Bronchial epithelial cell (primary cell): ENCODE measurements at places on chromosomes 6 and 20. TPM values are rescaled to one million over a fixed set of nuclear protein-coding genes. Genes with fewer than 3 reads are reported as not detected.

SLC24A3 gene
- total RNA-seq = under 0.01 and 0.26 TPM in 2 replicates

HLA-DQB2 gene
- not detected in 2 replicates for total RNA-seq

KCNB1 gene
- total RNA-seq = not detected in 2 replicates

KHDC1L gene
- total RNA-seq = not detected in 2 replicates

CEP85L gene
- 6.7 and 7.1 TPM in 2 replicates for total RNA-seq

IYD gene
- total RNA-seq = not detected in 2 replicates

CTAGE9 gene
- not detected in 2 replicates for total RNA-seq

C6orf141 gene
- 7.8 and 10.8 TPM in 2 replicates for total RNA-seq

AVP gene
- total RNA-seq = not detected in 2 replicates

DNA sequence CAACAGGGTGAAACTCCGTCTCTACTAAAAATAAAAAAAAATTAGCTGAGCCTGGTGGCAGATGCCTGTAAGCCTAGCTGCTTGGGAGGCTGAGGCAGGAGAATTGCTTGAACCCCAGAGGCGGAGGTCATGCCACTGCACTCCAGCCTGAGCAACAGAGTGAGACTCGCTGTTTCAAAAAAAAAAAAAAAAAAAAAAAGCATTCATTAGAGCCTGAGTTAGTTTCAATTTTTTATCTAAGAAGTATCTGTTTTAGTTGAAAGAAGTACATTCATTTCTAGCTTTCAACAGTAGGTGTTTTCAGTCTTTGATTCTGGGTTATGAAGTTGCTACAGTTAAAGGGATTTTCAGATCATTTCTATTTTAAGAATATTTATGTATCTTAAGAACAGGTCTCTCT lies 42.2 kb downstream of the ZNF292 start:
- DNase-seq = no peak

GRCh38 chr6:158815907-158816306 lies 3.3 kb downstream of the EZR start:
- no peak for DNase-seq

GRCh38 chr6:149334682-149335160 lies 17.2 kb downstream of the TAB2 start:
- peak; percentile 93 for DNase-seq

DNA sequence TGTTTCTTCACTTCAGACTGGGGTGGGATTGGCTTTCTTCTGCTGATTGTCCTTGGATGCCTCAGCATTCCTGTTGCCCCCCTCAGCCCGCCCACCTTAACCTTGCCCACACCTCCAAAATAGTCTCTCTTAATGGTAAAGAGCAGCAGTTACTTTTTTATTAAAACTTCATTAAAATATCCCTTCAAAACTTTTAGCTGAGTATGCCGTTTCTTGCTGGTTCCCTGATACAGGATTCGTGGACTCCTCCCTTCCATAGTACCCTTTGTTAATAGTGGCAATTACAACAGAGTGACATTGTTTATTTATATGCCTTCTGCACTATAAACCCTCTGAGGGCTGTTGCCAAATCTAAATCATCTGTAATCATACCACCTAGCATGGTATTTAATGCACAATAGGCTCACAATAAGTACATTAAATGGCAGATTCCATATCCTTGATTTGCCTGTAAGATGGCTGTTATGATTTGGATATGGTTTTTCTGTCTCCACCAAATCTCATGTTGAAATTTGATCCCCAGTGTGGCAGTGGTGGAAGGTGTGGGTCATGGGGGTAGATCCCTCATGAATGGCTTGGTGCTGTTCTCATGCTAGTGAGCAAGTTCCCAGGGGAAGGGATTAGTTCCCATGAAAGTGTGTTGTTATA lies 3.5 kb upstream of the MOCS1 start:
- DNase-seq = no peak

DNA sequence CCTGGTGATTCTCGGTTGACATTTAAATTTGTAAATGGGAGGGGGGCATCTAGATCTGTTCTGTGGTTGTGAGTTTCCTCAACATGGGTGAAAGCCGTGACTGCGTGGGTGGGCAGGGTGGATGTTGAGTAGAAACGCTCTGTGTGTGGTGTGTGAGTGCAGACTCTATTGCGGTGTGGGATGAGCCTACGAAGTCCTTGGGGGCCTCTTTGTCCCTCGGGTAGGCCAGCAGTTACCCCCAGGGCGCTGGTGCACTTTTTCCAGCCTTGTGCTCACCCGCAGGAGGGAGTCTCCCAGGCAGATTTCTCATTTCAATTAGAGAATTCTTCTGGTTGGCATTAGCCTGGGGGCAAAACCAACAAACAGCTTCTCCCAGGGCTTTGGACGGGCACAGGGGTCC lies 10.6 kb downstream of the TOX2 start:
- DNase-seq = no peak

GRCh38 chr6:138654715-138655634 lies 118.6 kb upstream of the CCDC28A start:
- peak; percentile 87 for DNase-seq

DNA sequence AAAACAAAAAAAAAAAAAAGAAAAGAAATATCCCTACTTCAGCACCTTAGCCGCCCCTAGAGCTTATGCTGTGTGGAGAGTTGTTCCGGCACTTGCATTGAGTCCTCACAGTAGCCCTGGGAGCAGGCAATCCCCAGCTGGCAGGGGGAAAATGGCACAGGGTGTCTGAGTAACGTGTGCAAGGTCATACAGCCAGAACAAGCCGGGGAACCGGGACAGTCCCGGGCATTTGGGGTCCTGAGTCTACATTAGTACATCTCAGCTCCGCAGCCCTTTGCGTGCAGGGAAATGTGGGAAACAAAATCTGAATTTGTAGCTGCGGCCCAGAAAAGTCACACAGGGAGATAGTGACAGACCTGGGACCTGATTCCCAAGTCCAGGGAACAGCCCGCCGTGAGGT lies 3.4 kb downstream of the BAK1 start:
- DNase-seq = no peak

GRCh38 chr6:116393430-116393829 lies 22.7 kb downstream of the DSE start:
- DNase-seq = no peak

DNA sequence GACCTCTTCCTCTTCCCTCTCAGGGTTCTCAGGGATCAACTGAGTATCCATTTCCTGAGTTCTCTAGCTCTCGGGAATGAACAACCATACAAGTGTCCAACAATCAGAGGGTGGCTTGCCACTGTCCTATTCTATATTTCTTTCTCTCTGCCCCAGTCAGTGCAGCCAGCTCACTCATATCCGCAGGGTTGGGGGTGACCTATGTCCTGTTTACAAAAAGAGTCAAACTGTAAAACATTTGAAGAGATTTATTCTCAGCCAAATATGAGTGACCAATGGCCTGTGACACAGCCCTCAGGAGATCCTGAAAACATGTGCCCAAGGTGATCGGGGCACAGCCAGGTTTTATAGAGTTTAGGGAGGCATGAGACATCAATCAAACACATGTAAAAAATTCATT lies 10.8 kb upstream of the BTN3A2 start:
- no peak for DNase-seq

DNA sequence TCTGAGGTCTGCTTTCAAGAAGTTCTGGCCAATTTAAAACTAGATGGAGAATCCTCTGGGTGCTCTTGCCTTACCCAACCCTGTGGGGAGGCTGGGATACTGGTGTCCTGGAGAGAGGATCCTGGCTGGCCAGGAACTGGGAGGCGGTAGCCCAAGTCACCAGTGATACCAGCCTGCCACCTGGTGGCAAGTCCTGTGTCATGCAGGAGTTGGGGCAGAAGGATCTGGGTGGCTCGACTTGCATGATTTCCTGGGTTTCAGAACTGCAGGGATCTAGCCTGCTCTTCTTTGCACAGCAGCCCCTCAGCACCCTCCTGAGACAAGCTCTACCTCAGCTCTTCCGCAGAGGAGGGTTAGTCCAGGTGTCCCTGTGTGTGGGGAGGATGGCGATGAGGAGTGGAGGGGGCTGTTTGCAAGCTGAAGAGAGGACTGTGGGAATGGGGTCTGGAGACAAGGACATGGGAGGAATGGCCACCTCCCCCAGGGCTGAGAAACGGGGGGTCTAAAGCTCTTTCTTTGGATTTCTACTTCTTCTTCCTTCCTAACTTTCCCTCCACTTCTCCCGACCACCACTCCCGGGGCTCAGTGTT lies 4.2 kb downstream of the KCNK17 start:
- peak; percentile 52 for DNase-seq

GRCh38 chr6:88840796-88841539 lies 122.5 kb downstream of the RNGTT start:
- no peak for DNase-seq

- peak; percentile 63 for DNase-seq
Measured at GRCh38 chr6:8633762-8634161, 198.4 kb upstream of the SLC35B3 start.

DNA sequence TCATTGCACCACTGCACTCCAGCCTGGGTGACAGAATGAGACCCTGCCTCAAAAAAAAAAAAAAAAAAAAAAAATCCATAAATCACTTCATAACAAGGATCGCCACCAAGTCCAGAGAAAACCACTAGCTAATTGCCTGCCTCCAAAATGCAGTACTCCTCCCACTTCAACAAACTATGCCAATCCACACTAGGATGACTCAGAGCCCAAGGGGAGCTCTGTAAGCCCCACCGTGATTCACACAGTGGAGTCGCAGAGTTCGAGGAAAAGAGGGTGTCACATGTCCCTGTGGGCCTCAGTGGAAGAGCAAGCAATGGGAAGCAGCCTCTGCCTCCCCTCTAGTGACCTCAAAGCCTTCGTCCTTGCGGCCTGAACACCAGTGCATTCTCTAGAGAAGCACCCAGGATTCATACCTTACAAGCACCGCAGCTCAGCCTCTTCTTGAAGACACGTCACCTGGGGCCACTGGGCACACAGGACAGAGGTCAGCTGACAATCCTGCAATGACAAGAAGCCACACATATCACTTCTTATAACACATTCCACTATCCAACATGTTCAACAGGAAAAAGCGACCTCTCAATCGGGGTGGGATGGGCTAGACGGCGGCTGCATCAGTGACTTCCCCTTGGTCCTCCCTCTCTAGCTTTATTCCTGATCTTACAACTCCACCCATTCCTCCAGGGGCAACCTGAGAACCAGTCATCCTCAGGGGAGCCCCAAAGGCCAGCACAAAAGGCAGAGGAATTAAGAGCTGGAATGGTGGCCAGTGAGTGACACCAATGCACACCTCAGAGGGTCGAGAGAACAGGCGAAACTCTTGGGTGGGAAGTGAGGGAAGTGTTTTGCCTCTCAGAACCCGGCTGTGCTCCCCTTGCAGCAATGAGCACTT lies 8.9 kb downstream of the SNHG17 start:
- DNase-seq = peak; percentile 80

- no peak for DNase-seq
Measured at GRCh38 chr6:155638200-155638599, 182.6 kb upstream of the NOX3 start.

GRCh38 chr6:76703786-76704185 lies 631.3 kb upstream of the IMPG1 start:
- DNase-seq = peak; percentile 72

GRCh38 chr6:79250107-79250514 lies 15.6 kb upstream of the HMGN3 start:
- no peak for DNase-seq

DNA sequence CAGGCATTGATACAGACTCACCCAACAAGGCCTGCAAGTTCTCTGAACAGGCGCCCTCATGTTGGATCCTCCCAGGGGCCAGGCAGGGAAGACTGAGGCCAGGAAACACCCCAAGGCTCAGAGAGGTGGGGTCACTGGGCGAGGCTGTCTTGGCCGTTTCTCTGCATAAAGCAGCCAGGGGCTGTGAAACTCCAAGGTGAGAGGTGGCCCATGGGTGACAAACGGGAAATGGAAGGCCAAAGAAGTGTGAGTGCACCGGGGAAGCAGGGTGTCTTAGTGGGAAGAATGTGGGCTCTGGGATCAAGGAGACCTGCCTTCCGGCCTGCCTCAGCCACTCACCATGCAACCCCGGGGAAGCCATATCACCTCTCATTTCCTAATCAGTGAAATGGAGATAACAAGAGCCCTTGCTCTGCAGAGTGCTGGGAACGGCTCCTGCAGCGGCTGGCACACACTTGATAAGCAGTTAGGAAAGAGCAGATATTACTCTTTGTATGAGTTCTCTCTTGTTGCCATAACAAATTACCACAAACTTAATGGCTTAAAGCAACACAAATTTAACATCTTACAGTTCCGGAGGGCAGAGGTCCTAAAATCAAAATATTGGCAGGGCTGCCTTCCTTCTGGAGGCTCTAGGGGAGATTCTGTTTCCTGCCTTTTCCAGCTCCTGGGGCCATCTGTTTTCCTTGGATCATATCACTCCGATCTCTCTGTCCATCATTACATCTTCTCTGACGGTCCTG lies 168.6 kb downstream of the NFATC2 start:
- no peak for DNase-seq
